NCI-H1092 treated with DMSO at 0.1 percent for 48 hours (cell line): ENCODE measurements at places on chromosomes 6 and 20.

GRCh38 chr6:36657271-36657670 is 21.2 kb upstream of the CDKN1A start:
- DNase-seq = no peak

DNA sequence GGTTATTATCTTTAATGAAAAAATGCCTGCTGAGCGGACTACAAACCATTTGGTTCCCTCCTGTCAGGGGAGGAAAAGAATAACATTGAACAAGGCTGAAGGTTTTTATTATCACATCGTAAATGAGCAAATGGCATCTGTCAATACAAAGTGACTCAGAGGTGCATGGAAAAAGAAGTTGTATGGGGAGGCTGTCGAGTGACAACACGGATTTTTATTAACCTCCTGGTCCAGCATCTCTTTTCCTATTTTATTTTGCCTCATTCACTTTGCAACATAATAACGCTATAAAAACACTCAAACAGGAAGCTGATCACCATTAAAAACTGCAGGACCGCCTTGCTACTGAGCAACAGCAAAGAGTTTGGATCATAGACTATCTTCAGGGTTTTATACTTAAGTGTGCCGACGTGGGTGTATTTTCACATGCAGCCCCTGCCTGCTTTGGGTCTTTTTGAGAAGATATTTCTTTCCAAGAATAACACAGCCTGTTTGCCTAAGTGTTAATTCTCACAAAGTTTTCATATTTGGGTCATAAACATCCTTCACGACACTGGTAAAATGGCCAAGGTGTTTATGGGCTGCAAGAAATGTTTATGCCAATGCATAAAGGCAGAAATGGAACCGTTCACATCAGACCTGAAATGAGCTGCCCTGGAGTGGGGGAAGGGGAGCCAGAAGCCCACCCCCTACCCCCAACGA is 132.1 kb upstream of the SALL4 start:
- DNase-seq = no peak

- DNase-seq = no peak
Measured at GRCh38 chr6:158268361-158269147, 43.7 kb upstream of the TULP4 start.

GRCh38 chr6:157325069-157325805 is 1.9 kb upstream of the TMEM242 start:
- no peak for DNase-seq

DNA sequence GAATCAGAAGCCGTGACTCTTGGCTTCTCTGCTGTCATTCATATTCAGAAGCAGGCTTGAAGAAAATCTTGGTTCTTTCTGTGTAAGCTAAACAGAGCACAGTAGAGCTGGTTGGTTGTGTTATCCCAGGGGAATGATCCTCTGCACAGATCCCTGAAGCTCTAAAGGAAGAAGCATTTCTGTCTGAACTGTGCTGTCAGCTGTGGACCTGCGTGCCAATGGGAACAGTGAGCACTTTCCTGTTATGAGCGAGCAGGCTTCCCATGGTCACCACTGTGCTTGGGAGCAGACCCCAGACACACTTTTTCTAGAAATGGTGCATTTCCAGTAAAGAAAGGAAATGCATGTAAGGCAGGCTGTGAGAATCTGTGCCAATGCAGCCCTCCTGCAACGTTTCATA is 490.2 kb downstream of the EPM2A start:
- no peak for DNase-seq

GRCh38 chr6:124479991-124480430 is 482.2 kb upstream of the RNF217 start:
- DNase-seq = no peak

- no peak for DNase-seq
Measured at GRCh38 chr6:78460711-78461110, 406.6 kb upstream of the IRAK1BP1 start.

- DNase-seq = no peak
Measured at GRCh38 chr6:116447052-116447451, 14.1 kb upstream of the CALHM6 start.

- no peak for DNase-seq
Measured at GRCh38 chr6:15681946-15682345, 19.1 kb upstream of the DTNBP1 start.

GRCh38 chr6:10269814-10270472 is 144.9 kb downstream of the TFAP2A start:
- DNase-seq = no peak
